ENCODE measurements at places on chromosomes 2 and 18.
A peak's percentile ranks its signal among the peaks of the same experiment; 100 is the strongest.

GRCh38 chr2:14261771-14262170 is 370.7 kb upstream of the LRATD1 start:
- DNase-seq: no peak

GRCh38 chr2:75632091-75632701 is 14.4 kb upstream of the MRPL19 start:
- DNase-seq: no peak

GRCh38 chr2:166344286-166345113 is 31.2 kb downstream of the SCN9A start:
- no peak for DNase-seq

DNA sequence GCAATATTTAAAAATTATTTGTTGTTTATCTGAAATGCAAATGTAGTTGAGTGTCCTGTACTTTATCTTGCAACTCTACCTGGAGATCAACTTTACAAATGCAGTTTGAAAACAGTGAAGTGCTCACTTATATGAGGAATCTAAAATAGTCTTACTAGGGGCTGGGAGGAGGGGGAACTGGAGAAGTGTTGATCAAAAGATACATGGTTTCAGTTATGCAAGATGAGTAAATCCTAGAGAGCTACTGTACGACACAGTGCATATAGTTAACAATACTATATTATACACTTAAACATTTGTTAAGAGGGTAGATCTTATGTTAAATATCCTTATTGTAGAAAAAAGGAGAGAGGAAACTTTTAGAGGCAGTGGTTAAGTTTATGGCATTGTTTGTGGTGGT is 241.9 kb downstream of the BCL11A start:
- DNase-seq: no peak

DNA sequence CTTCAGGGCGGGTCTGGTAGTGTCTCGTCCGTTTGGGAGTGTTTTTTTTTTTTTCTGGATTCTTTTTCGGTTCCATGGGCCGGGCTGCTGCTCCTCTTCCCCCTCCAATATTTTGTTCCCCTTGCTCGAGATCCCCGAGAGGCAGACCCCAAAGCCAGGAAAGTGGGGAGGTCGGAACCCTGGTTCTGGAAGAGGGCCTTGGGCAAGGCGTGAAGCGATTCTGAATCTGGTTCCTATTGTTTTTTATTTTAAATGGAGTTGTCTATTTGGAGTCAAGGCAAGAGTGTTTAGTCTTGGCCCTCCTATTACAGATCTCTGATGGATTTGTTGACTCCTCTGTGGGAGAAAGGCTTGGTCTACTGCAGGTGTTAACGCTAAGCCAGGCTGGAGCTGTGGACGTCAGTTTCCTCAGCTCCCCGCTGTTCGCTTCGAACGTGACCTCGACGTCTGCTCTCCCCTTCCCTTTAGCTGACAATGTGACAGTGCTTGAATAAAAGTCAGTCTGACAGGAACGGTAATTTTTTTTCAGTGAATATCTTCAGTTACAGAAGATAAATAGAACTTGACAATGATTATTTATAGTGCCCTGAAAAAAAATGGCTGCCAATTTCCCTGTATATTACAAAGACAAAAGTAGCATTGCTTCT is 683 bp upstream of the DNAJC27 start:
- DNase-seq: peak; percentile 19

DNA sequence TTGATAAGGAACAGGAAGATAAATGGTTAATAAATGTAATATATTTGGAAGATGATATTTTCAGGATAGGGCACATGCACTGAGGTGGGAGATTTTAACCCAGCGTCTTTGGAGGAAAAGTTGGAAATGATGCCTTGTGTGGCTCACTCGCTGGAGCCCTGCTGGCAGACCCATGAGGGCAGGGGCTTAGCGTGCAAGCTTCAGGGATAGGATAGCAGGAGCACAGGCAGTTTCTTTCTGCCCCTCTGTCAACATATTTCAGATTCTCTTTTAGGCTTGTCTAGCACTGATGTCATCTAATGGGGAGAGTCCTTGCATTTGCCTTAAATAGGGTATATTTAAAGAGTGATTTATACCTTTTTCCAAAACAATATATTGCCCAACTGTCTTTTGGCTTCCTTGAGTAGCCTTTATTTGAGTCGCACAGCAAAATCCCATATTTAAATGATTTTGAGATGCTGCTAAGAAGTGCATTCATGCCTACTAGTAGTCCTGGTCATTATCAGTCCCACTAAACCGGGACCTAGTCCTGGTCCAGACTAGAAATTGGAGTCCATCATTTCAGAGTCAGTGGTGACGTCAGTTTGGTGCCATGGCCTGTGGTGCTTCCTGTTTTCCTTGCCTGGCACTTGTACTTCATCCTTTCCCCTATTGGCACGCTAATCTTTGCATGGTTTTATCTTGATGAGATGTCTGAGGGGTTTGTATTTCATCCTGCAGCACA is 45.8 kb downstream of the SH3RF3 start:
- DNase-seq: no peak

DNA sequence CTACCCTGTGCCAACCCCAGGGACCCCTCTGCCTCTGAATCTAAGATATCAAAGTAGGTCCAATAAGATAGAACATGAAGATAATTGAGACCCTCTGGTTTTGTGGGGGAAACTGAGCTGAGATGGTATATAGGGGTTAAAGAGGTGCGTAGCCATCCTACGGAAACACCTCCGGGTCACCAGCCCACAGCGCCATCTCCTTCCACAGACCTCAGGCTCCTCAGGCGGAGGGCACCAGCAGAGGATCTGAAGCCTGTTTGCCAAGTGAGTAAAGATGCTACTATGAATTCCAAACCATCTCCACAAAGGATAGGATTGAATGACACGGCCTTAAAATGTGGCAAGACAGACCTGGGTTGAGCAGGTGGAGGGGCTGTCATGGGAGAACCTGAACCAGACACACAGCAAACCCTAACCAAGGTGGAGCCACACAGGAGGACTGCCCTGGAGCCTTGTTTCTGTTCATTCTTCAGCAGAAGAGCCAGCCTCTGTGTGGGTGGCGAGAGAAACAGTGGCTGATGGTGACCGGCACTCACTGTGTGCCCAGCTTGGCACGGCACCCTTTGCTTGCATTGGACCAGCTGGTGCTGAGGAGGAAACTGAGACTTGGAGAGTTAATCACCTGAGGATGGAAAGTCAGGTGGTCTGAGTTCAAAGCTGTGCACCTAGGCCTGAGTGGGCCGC is 10.2 kb downstream of the GBX2 start:
- no peak for DNase-seq

DNA sequence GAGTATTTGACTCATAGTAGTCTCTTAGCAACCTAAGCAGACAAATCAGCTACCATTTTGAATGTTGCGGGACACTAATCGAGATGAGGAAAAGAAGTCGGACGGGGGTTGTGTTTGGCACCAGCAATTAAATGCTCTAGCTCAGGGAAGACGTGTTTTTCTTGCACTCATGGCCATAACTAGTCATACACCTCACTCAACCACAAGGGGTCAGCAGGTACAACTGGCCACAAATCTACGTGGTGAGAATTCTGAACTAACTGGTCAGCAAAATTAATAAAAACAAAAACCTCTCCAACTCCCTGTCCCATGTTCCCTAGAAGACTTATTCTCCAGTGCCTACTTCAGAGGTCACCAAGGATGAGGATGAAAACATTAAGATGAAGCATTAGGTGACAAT is 1467.8 kb downstream of the DPP10 start:
- DNase-seq: no peak

DNA sequence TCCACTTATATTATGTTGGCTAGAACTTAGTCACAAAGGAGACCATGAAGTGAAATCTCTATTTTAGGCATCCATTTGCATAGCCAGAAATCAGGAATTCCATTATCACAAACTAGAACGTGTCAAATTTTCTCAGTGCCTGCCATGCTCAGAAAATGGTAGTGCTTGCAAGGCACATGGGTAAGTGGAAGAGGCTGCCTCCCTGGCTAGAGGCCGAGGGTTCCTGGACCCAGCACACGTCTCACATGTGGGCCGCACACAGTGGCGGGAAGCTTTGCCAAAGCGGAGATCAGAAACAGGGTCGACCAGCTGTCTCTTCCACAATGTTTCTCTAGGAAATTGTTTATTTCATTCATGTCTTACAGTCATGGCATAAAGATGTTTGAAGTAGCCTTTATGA is 42.3 kb downstream of the TRAF3IP1 start:
- DNase-seq: no peak

- DNase-seq: no peak
Observed at GRCh38 chr2:104909317-104909716, 55.4 kb downstream of the POU3F3 start.

DNA sequence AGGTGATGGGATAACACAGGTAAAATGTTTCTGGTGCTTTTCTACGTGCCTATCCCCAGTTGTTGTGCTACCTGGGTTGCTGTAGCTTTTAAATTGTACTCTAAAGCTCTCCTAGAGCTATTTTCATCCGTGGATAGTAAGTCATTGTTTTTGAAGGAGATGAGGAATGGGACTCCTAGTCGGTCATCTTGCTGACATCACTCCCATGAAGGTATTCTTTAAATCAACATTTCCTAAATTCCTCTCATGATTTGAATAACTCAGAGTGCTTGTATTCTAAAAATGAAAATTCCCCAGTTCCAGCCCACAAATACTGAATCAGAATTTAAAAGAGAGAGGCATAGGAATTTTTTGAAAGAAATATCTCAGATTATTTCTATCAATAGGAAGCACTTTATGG is 44.3 kb downstream of the CCDC148 start:
- no peak for DNase-seq

All from activated effector memory CD4-positive, alpha-beta T cell treated with Interleukin-2 at 50 U/mL for 16 hours (primary cell).